Stimulated activated CD8-positive, alpha-beta memory T cell treated with anti-CD3 and anti-CD28 coated beads, Interleukin-2, amount 100 ng/mL, for 1 hour (primary cell): ENCODE measurements at places on chromosomes 7 and 10.

- DNase-seq: no peak
Observed at GRCh38 chr10:76882245-76882644, 755.4 kb downstream of the KCNMA1 start.

GRCh38 chr10:105284476-105285215 is 643.6 kb downstream of the SORCS3 start:
- DNase-seq: no peak

DNA sequence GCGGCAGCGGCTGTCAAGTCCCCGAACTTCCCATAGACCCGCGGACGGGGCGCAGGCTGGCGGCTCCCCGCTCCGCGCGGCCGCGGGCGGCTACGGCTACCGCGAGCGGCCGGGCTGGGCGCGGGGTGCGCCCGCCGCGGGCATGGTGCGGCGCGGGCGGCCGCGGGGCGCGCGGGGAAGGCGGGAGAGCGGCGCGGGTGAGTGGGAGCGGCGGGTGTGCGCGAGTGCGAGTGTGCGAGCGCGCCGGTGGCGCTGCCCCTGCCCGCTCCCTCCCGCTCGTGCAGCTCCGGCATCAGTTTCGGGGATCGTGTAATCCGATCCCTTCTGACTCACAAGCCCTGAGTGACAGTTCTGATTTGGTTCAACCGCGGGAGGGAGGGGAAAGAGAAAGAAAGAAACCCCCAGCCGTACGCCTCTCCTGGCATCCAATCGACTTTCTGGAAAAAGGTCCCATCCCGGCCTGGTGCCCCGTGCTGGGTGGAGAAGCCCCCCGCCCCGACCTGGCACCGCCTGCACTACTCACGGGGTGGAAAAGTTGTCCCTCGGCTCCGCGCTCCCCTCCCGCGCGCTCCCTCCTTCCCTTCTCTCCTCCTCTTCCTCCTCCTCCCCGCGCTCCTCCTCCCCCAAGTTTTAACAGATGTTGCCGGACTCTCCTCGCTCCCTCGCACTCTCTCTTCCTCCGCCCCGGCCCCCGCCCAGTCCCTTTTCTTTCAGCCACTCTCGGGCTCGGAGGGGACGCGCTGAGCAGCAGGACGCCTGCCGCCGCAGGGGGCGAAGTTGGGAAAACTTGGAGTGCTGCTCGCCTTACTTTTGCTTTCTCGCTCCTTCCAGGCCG is at the start of gene GLI3:
TSS of gene GLI3 (minus strand) at position 234 of the 835 bp plus-strand sequence. CDS start 13,956 bp downstream, outside the sequence.
- DNase-seq: no peak

DNA sequence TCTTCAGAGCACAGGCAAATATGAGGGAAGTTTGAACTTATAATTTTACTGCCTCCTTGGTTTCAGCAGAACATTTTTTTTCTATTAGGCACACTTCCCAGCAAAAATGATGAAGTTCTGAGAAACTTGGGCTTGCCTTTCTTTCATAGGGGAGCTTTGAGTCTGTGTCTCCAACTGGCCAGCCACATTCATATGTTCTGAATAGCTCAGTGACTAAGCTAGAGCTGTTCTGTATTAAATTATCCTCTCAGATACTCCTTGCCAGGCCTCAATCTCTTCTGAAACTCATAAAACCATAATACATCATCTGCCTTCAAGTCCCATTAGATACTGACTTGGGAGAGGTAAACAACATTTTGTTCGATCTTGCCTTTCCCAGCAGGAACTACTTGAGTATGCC is 476.5 kb downstream of the GPAM start:
- no peak for DNase-seq

GRCh38 chr7:24718431-24718831 is 38.8 kb downstream of the GSDME start:
- DNase-seq: no peak

DNA sequence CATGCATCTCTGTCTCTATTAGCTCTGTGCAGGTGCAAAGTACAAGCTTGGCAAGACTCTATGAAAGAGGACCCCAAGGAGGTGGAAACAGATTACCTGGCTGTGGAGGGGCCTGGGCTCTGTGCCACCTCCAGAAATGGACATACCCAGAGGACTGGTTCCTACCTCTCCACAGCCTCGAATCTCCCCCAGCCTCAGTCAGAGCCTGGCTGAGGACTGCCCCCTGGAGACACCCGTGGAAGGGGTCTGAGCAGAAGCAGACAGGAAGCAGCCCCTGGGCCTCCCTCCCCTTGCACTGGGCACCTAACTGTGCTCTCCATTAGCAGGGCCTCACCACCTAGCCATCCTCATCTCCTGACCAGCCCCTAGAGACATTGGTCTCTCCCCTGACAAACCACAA is 92.0 kb downstream of the DLG5 start:
- DNase-seq: no peak

GRCh38 chr7:117830422-117830954 is 42.8 kb downstream of the CTTNBP2 start:
- DNase-seq: no peak

DNA sequence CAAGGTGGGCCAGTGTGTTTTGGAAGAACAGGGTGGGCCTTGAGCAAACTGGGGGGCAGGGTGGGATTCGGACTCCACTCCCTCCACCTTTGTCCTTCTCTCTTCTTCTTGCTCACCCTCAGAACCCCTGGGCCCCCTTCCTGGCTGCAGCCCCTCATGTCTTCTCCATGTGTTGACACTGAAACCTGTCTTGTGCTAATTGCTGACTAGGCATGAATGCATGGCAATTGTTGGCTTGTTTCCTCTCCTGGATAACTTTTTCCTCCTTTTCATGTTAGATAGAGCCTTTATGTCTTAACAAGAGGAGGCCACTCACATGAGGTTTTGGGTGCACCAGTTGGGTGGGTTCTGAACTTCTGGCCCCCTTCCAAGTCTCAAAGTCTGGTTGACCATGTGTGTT is 181.6 kb upstream of the MKI67 start:
- no peak for DNase-seq

DNA sequence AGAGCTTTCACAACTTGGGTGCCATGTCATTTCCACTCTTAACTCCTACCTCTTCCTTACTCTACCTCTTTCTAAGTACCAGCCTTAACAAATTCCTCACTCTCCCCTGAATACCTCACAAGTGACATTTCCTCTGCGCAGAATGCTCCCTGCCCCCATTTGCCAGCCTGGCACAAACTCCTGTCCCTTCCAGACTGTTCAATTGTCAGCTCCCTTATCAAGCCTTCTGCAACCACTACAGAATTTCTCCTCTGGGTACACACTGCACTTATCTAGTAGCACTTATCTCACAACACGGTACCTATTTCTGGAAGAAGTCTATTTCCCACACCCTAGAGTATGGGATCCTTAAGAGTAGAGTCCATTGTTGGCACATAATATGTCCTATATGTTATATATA is 39.1 kb upstream of the ANAPC16 start:
- DNase-seq: no peak

DNA sequence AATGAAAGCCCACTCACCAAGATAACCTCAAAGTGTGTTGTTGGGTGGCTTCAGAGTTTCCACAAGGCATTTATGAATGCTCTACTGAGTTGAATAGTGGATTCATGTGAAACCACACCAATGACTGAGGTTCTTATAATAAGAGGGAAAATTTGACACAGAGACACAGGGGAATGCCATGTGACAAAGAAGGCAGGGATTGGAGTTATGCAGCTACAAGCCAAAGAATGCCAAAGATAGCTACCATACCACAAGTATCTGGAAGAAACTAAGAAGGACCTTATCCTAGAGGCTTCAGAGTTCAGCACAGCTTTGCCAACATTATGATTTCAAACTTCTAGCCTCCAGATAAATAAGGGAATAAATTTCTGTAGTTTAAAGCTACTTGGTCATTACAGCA is 68.0 kb upstream of the PCDH15 start:
- DNase-seq: no peak

DNA sequence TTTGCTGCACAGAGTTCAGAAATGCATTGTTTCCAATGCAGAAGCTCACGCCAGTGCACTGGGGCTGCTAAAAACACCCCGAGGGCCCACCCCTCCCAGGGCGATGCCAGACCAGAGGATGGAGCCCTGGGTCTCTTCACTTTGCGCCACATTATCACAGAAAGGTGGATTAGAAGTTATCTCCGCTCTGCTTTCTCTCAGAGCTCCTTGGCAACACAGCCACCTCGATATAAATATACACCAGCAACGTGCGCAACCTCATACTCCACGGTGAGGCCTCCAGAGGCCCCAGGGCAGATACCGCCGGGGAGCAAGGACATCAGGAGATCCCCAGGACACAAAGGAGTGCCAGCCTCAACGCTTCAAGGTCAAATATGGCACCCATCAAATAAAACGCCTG is 121.0 kb upstream of the TBX20 start:
- no peak for DNase-seq

GRCh38 chr7:28064437-28064836 is 116.2 kb downstream of the JAZF1 start:
- no peak for DNase-seq

GRCh38 chr10:3812141-3812540 is 27.1 kb upstream of the KLF6 start:
- DNase-seq: no peak

DNA sequence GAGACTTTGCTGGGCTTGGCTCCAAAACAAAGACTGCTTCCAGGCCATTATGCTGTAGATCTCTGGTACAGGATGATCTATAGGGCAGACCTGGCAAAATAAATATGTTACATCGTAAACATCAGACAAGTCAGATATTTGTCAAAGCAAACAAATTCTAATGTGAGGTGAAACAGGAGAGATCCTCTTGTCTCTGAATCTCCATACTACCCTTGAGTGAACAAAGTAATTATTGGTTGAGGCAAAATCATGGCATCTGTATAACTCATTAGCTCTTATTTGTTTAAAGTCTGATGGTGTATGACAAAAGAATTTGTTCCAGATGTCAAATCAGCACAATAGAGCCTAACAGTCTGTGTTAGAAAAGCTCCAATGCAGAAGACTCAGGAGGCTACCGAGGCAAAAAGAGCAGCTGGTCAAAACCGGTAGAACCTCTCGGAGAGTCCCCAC is 1291.5 kb downstream of the TYW1 start:
- no peak for DNase-seq

DNA sequence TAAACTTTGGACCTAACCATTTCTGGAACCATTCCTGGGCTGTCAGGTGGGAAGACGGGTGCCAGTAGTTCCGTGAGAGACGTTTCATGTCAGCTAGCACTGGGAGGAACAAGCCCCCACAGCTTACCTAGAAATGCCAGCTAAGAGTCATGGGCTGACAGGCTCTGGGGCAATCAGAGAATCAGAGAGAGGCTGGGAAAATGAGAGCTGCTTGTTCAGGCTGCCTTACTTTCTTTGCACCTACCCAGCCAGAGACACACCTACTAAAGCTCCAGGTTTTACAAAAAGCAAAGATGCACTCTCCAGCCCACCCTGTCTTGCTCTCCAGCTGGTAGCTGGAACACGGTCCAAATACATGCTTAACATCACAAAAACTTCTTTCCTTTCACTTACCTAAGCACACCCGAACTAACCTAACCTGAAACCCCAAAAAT is 688 bp downstream of the PTN start:
- no peak for DNase-seq

- DNase-seq: no peak
Observed at GRCh38 chr7:158815083-158815799, 14.1 kb downstream of the ESYT2 start.

- no peak for DNase-seq
Observed at GRCh38 chr7:158042156-158042880, 545.3 kb downstream of the PTPRN2 start.

GRCh38 chr7:142180426-142180825 is 68.9 kb downstream of the MGAM2 start:
- DNase-seq: no peak

GRCh38 chr10:93199191-93199751 is 125.6 kb downstream of the CYP26A1 start:
- no peak for DNase-seq

DNA sequence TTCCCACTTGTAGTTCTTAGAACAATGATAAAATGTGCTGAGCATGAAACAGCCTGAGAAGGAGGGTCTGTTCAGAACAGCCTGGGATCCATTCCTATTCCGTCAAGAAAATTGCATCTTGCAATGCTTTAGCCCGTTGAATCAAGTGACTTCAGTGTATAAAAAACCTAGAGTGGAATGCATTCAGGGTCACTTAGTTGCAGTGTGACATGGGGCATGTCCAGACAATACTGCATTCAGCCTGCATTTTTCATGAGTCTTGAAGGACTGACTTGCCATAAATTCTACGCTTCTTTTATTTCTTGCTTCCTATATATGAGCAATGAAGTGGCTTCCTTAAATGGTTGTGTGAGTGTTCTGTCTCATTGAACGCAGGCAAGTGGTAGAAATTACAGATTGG is 758.3 kb upstream of the COBL start:
- no peak for DNase-seq

GRCh38 chr7:15580604-15581351 is 19.0 kb upstream of the AGMO start:
- no peak for DNase-seq

DNA sequence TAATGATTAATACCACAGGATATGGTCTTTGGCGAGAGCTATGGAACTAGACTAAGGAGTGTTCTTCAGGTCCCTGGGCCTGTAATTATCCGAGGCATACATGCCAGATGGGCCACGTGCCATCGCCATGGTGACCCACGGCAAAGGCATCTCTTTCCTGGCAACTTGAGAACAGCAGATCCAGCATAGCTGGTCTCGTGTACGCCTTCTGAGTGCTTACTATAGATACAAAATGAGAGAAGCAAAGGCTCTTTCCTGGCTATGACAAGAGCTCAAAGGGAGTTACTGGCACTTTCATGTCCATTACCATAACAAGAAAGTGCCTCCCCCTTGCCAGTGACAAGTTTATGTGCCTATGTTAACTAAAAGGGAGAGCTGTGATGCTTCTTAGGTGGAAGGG is 26.0 kb upstream of the GLI3 start:
- DNase-seq: no peak

- no peak for DNase-seq
Observed at GRCh38 chr7:94394437-94395140, at the start of gene COL1A2. Gene COL1A2, plus strand, starts transcription at chr7:94394895. Its CDS starts 137 bp downstream, at chr7:94395032.

- DNase-seq: no peak
Observed at GRCh38 chr10:36676321-36676720, 449.1 kb upstream of the ANKRD30A start.

DNA sequence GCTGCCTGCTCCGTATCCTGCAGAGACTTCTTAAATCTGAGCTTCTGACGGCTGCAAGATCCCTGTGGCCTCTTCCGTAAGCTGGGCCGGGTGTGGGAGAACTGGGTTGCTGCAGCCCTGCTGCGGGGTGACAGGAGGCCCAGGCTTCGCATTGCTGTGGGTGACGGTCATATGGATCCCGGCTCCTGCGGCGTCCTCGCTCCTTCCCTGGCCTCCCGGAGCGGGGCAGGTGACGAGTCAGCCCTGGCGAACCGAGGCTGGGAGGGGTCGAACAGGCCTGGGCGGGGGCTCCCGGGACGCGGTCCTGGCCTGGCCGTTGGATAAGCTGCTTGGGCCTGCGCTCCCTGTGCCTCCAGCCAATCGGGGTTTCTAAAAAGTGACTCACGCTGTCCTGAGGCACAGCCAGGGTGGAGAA is 7.8 kb upstream of the UBE2D1 start:
- no peak for DNase-seq

DNA sequence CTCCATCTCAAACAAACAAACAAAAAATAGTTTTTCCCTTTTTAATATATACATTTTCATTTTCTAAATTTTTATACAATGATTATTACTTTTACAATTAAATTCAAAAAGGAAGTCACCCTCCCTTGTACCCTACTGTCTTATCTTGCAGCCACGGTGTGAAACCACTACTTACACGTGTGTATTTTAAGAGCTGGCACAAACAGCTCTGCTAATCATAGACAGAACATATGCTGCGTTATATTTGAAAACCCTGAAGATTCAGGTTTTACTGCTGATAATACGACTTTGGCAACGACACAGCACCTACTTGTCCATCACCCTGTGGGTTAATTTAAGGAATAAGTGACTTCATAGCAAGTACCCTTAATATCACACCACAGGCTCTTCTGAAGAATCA is 991 bp downstream of the ANKRD61 start:
- DNase-seq: no peak
